Metanephros (tissue), 2 donors: ENCODE measurements at places on chromosomes 11 and 22. TPM values are rescaled to one million over a fixed set of nuclear protein-coding genes. Genes with fewer than 3 reads are reported as not detected.

The CSF2RB gene
- total RNA-seq = 7.9 TPM

The APOA4 gene
- 0.35 TPM for total RNA-seq

The MRGPRX4 gene
- not detected for total RNA-seq

The KRTAP5-8 gene
- total RNA-seq = 1.1 TPM

The IRAG1 gene
- total RNA-seq = 11.2 TPM

The ANO5 gene
- total RNA-seq = 13.9 TPM

The PDGFB gene
- 15.8 TPM for total RNA-seq

The HIRA gene
- total RNA-seq = 21.5 TPM

The OR2AT4 gene
- not detected for total RNA-seq

The OR4D5 gene
- total RNA-seq = not detected

The GAS2 gene
- 13.0 TPM for total RNA-seq

The CCDC34 gene
- total RNA-seq = 5.9 TPM

The MS4A4A gene
- 7.9 TPM for total RNA-seq

The ZC3H12C gene
- total RNA-seq = 10.7 TPM

The EMSY gene
- 39.2 TPM for total RNA-seq
